ENCODE measurements at places on chromosomes 7 and 10. TPM values are rescaled to one million over a fixed set of nuclear protein-coding genes. Genes with fewer than 3 reads are reported as not detected.

DNA sequence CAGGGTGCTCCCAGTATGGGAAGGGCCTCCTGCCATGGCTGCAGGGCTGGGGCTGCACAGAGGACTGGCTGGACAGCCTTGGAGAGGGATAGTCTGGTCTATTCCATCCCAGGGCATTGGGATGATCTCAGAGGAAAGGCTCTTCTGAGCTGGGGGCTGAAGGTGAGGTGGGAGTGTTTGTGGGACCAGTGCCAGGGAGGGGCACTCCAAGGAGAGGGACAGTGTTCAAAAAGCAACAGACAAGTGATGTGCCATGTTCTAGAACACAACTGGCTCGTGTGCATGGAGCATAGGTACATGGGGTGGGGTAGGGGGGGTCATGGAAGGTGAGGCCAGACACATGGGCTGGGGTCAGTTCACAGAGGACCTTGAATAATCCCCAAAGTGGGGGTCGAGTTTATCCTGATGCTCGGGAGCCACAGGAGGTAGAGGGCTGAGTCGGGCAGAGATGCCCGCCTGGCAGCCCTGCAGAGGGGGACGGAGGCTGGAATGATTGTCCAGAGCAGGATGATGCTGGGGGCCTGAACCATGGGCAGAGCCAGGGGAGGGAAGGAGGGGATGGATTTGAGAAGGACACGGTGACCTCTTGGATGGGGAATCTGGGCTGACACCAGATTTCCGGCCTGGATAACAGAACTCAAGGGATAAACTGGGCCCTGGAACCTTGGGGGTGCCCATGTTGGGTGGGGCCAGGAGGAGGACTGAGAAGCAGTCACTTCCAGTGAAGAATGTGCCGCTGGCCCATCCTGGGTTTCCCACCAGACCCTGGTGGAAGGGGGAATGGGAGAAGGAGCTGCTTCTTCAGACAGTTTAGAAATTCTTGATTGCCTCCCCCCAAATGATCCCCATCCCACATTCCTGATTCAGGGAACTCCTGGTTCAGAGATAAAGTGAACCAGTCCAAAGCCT lies 50.4 kb downstream of the NEURL1 start:
- no peak for DNase-seq

GRCh38 chr10:132869621-132870020 lies 72.7 kb downstream of the CFAP46 start:
- DNase-seq, result peak; percentile 3

PPP1R17 gene
- total RNA-seq, result not detected

- DNase-seq, result no peak
Observed at GRCh38 chr7:45563941-45564461, 10.2 kb upstream of the ADCY1 start.

DNA sequence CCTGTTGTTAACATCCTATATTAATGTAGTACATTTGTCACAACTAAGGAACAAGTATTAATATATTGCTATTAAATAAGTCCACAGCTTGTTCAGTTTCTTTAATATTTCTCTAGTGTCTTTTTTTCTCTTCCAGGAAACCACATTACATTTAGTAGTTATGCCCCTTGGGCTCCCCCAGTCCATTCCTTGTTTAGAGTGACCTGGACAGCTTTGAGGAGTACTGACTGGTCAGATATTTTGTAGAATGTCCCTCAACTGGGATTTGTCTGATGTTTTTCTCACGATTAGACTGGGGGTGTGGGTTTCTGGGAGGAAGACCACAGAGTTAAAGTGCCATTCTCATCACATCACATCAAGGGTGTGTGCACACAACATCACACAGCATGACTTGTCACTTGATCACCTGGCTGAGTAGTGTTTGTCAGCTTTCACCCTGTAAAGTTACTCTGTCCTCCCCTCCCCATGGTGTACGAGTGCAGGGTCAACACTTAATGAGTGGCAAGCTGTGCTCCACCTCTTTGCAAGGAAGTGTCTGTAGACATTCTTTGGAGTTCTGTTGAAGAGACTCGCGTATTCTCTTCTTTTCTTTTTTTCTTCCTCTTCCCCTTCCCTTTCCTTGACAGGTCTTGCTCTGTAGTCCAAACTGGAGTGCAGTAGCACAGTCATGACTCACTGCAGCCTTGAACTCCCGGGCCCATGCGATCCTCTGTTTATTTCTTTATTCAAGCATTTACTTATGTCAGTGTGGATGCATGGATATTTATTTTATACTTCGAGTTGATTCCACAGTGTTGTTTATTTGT lies 10.2 kb downstream of the LMTK2 start:
- no peak for DNase-seq

PPRC1 gene
- 12.9 TPM for total RNA-seq

DNA sequence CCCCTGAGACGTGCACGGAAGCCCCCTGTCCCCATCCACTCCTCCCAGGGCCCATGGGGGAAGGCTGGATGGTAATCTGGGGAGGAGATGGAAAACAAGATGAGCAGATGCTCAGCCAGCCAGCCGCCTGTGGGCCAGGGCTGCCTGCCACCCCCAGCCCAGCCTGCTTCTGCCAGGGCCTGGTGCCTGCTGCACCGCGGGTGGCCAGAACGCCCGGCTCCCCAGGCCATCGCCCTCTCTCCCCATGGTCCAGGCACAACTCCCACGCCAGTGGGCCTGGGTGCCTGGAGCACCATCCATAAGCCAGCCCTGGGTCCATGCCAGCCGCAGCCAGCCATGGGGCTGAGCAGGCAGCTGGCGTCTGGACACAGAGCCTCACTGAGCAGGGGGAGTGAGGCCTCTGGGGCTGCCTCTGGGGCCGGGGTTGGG lies 57.2 kb upstream of the ELN start:
- no peak for DNase-seq

OR6B1 gene
- not detected for total RNA-seq

DNA sequence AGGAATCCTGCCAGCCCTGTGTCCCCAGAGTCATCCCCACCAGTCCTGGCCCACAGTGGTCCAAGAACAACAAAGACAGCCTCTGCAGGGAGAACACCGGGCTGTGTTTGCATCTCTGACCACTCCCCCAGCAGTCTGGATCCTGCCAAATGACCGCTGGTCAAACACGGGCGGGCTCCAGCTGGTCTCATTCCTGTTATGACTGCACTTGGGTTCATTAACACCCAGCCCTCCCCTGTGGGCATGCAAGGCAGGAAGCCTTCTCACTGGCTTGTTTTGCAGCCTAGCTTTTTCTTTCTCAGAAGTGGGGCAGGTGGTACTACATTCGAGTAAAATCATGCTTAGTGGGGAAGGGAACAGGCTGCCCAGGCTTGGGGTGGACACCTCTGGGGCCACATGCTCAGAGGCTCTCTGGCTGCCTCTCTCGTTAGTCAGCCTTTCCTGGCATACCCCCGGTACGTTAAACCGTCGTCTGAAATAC lies 190.0 kb downstream of the PLXNA4 start:
- peak; percentile 50 for DNase-seq

PGAM2 gene
- total RNA-seq, result 9.7 TPM

Measured in transverse colon (tissue), 4 donors.